ENCODE measurements at places on chromosomes 6 and 20.

GRCh38 chr6:63584125-63584514 is 11.8 kb downstream of the LOC128125822 start:
- no peak for DNase-seq

DNA sequence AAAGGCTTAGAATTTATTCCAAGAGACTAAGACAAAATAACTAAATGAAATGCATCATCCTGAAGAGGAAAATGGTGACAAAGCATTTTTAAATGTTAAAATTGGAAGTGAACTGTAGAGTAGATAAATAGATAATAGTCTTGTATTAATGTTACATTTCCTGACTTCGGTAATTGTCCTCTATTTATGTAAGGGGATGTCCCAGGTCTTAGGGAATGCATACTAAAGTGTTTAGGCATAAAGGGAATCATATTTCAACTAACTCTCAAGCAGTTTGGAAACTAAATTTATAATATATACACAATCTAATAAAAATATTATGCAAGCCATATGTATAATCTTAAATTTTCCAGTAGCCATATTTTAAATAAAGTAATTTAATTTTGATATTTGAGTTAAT is 159.3 kb downstream of the WDR27 start:
- DNase-seq, result no peak

DNA sequence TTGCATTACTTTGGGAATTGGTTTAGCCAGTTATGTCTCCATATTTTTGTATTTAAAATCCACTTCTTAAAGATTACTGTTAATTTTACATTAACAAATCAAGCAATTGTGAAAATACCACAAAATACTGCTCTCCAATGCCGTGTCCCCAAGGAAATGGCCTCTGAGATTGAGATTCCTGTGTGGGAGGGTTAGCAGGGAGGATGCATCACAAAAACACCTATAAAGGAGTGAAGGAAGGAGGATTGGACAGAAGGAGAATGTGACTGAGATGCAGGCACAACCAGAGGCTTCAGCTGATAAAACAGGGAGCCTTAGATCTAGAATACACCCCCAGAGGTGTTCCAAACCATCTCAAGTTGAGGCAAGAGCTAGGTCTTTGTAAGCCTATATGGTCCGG is 34.2 kb upstream of the NKAIN2 start:
- no peak for DNase-seq

DNA sequence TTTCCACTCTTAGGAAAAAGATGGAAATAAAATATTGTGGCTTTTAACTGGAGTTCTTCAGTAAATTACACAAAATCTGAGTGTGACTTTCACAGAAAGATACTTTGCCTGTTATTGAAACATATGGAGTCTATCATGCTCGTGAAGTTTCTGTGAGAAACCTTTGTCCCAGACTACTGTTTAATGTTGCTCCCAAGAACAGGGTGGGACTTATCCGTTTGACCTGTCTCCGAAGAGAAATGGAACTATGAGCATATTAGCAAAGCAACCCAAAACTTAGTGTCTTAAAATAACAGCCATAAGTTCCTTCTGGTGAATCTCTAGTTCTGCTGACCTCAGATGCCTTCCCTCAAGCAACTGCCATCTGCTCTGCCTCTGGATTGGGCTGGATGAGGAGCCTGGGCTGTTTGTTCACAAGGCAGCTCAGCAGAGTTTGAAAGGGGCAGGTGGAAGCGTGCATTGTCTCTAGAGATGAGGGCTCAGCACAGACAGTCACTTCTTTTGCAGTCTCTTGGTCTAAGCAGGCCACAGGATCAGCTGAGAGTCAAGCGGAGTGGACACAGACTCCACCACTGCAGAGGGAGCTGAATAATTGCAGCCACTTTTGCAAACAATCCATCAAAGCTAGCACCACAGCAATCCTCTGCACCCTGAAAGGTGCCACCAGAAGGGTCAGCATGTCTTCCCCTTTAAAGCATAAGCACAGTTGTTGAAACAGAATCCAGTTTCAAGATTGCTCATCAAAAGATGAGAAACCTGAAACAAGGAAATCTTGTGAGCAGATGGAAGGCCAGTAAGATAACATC is 52.8 kb downstream of the MYB start:
- DNase-seq, result no peak

- DNase-seq, result no peak
Measured at GRCh38 chr6:136960781-136961180, 38.7 kb downstream of the SLC35D3 start.

- DNase-seq, result no peak
Measured at GRCh38 chr6:83044091-83044768, 21.4 kb downstream of the UBE3D start.

- no peak for DNase-seq
Measured at GRCh38 chr6:35091346-35092083, 49.6 kb downstream of the TCP11 start.

- no peak for DNase-seq
Measured at GRCh38 chr6:34316431-34317171, 67.8 kb upstream of the SMIM29 start.

DNA sequence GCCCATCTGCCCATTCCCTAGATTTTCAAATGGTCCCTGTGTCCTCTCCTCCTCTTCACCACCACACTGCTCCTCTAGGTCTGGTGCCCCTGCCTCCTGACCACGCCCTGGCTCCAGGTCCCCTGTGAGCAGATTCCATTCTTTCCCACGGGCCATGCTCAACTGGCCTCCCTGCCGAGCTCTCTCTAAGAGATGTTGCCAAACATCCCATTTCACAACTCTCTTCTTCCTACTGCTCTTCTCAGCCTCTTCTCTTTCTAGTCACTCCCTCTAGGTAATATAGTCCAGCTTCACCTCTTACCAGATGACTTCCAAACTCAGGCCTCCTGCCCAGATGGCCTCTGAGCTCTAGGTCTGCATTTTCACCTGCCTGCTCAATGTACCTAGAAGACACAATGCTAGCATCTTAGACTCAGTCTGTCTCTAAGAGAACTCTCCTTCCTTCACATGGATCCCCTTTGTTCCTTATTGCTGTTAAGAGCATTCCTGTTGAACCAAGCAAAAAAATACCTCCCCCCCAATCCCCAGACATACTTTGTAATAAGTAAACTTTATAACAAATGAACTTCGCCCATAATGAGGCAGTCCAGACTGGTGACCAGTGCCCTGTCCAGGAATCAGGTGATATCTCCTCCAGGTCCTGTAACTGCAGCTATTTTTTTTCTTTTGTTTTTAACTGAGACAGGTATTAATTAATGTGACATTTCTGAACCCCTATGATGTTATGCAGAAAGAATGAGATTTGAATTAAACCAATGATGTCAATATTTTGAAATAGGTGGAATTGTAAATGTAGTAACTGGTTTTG is 79.0 kb downstream of the LYRM4 start:
- DNase-seq, result no peak

- no peak for DNase-seq
Measured at GRCh38 chr6:99606656-99607415, at the start of gene PRDM13. PRDM13 (plus strand) TSS chr6:99606833; CDS start chr6:99607035, 202 bp downstream.

DNA sequence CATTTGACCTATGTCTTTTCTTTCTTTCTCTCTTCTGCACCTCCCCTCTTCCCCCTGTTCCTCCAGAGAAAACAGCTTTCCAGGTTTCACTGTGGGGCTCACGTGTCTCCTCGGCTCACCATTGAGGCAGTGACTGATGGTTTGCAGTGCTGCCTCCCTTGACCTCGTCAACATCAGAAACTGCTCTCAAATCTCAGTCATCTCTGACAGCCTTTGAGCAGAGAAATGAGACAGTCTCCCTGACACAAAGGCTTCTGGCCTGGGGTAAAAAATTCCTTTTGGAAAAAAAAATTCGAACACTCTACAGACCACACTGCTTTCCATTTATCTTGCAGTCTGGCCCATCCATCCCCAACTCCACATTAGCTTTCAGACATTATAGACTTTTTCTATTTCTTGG is 450.0 kb downstream of the TFAP2B start:
- DNase-seq, result no peak

DNA sequence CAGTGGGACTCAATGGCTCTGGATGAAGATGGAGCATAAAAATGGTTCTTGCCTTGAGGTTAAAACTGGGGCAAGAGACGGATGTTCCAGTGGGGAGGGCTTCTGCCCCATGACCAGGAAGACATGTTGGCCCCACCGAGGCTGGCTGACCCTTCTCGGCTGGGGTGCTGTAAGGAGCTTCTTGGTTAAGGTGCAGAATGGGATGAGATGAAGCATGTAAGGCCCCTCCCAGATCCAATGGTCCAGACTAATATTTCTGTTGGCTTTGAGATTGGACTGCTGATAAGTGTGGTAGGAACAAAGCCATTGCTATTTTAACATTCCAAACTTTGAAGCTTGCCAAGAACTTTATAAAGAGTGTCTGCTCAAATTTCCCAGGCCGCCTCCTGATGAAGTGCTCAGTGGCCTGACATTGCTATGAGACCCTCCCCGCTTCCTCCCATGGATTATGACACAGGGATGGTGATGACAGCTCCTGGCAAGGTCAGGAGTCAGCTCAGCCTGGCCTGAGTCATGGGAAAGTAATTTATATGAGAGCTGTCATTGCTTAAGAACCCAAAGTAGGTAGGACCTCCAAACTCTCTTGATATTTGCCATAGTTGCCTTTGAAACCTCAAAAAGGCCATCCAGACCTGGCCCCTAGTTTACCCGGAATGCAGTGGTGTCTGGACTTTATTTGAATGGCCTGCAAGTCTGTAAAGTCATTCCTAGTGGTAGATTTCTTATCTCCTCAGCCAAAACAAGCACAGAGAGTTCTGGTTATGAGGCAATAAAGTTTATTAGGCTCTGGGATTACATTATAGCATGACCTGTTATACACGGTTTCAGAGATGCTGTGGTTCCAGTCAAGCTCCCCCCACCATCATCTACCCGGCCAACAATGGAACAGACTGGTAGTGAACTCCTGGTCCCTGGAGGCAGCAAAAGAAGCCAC is 55.2 kb downstream of the TGM2 start:
- peak; percentile 71 for DNase-seq

- no peak for DNase-seq
Measured at GRCh38 chr6:34834789-34835518, 43.1 kb downstream of the BLTP3A start.

- no peak for DNase-seq
Measured at GRCh38 chr20:62774762-62775161, 21.5 kb upstream of the MRGBP start.

DNA sequence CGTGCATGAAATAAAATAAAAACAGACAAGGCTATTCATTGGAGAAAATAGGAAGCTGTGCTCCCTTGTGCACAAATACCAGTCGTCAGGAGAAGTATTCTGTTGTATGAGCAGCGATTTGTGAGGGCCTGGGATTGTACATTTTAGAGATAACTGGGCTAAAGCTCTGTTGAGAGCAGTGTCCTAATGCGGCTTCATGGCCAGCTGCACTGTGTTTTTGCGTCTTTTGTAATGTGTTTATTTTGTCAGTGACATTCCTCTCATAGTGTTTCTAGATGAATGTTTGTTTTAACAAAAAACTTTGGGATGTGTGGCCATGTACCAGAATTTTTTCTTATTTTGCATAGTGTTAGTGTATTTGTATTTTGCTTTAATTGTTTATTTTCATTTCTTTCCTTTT is 14.8 kb downstream of the ERMARD start:
- no peak for DNase-seq

- peak; percentile 77 for DNase-seq
Measured at GRCh38 chr6:131250122-131250521, 114.9 kb downstream of the AKAP7 start.

DNA sequence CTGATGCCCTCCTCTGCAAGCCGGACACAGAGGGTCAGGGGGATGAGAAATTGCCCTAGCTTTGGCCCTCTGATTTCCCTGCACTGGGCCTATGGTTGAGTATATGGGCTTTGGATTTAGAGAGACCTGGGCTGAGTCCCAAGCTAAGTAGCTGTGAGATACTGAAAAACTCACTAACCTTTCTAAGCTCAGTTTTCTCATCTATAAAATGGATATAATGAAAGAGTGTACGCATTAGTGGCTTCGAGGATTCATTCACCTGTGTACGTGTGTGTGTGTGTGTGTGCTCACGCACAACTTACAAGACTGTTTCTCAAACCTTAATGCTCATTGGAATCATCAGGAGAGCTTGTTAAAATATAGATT is 12.7 kb upstream of the RBPJL start:
- no peak for DNase-seq

GRCh38 chr6:124524491-124525200 is 437.6 kb upstream of the RNF217 start:
- DNase-seq, result no peak

- no peak for DNase-seq
Measured at GRCh38 chr6:166578536-166579236, 7.8 kb downstream of the RAMACL start.

GRCh38 chr20:1949347-1950100 is 44.3 kb downstream of the PDYN start:
- DNase-seq, result no peak

DNA sequence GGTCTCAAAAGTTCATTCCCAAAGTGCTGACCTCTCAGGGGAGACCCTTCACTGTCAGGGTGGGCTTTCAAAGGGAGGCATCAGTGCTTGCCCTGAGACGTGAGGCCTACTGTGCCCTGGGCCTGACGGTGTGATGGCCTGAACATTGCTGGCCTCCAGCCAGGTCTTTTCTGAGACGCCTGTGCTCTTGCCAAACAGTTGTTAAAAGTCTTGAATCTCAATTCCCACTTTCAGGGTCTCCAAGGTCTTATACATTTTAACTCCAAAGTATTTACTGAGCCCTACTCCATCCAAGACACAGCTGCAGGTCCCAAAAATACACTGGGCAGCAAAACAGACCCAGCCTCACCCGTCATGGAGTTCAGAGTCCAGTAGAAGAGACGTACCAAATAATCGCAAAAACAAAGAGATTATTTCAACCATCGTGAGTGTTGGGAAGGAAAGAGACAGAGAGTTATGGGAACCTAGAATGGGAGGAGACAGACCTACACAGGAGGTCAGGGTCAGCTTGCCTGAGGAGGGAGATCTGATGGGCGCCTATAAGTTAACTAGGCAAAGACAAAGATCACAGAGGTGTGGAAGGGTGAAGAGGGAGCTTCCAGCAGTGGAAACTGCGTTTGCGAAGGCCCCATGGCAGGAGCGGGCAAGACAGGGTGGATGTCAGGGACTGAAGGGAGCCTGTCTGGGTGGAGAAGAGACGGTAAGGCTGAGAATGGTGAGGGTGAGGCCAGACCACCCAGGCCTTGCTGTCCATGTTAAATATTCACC is 446.3 kb downstream of the PREX1 start:
- DNase-seq, result no peak

DNA sequence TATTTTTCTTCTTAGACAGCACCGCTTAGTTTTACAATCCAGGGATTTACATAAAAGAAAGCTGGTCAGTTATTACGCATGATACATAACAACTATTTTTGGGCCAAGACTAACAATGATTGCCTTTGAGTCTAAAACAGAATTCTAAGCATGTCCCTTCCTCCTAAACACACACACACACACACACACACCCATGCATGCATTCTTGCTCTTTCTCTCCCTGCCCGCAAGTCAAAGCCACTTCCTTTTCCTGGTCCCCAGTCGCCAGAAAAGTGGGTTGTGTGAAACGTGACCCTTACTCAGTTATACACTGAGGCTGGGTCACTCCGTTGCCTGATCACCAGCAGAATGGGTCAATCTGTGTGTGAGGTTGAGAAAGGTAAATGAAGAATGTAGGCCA is 31.4 kb downstream of the FYN start:
- DNase-seq, result no peak

GRCh38 chr20:1563598-1563997 is 6.1 kb upstream of the SIRPD start:
- no peak for DNase-seq

Measured in right forelimb (tissue), 1 donor.